Fibroblast of pulmonary artery (primary cell): ENCODE measurements at places on chromosomes 11 and 22.
A peak's percentile ranks its signal among the peaks of the same experiment; 100 is the strongest.

DNA sequence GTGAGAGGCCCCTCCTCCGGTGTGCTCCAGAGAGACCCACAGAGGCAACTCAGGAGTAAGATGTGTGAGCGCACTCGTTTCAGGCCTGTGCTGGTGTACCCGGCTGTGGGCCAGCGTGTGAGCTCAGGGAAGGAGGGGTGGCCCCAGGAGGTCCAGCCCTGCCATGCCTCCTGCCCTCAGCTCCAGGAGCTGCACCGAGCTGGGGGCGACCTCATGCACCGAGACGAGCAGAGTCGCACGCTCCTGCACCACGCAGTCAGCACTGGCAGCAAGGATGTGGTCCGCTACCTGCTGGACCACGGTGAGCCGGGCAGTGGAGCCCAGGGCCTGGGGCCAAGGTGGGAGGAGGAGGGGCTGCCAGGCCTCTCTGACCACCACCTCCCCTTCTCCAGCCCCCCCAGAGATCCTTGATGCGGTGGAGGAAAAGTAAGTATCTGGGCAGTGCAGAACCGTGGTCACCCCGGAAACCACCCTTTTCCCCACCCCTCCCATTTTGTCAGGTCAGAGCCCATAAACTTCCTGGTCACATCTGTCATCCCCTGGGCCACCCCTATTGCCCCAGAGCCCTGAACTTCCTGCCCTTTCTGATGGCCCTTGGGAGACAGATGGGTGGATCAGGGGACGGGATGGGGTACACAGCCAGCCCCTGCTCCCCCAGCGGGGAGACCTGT lies 2.5 kb upstream of the MDK start:
- DNase-seq: no peak

GRCh38 chr22:35517769-35518530 lies 22.7 kb upstream of the RASD2 start:
- no peak for DNase-seq

DNA sequence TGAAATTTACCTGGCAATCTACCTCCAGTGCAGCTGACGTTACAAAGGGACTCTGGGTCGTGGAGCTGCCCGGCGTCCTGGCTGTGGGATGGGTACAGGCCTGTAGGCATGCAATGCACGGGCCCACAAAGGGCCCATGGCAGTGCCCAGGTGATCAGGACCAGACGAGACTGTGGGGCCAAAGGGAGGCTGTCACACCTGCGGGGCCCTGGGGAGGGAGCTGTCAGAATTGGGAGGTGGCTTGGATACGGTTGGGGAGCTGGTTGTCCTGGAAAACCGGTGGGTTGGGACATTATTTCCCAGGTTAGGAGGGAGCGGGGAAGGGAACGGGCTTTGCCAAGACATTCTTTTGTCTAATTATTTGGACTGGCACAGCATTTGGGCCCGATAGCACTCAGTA lies 958.5 kb downstream of the BRD1 start:
- no peak for DNase-seq

- DNase-seq: no peak
Measured at GRCh38 chr11:47436726-47437125, 10.5 kb upstream of the PSMC3 start.

DNA sequence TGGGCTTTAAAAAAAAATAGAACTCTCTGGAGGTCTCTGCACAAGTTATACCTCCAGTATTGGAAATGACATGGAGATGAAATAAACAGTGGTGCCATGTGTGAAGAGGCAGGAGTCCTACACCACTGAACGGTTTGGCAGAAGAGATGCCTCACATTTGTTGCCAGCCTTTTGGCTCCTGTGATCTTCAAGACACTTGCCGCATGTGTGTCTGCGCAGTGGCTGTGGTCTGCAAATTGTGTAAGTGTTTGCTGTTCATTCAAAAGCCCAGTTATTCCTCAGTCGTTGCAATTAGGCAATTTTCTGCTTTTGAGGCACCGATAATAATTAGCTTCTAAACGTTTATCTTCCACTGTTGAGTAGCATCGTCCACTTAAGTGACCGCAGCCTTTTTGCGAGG lies 319.1 kb downstream of the BRD1 start:
- DNase-seq: no peak

DNA sequence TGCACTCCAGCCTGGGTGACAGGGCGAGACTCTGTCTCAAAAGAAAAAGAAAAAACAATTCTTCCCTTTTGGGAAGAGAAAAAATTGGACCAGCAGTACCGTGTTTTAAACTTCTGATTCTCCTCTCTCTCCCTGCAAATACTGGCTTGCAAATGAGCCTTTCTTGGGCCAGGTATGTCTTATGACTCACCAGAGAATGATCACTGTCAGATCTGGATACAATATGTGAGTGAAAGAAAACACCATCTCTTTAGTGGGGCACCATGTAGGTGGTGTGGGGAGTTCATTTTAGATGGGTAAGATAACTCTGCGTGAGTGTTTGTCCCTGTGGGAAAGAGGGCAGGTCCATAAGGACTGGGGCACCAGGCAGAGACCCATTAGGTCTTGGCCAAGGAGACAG lies 2.4 kb upstream of the SCGB2A2 start:
- no peak for DNase-seq

DNA sequence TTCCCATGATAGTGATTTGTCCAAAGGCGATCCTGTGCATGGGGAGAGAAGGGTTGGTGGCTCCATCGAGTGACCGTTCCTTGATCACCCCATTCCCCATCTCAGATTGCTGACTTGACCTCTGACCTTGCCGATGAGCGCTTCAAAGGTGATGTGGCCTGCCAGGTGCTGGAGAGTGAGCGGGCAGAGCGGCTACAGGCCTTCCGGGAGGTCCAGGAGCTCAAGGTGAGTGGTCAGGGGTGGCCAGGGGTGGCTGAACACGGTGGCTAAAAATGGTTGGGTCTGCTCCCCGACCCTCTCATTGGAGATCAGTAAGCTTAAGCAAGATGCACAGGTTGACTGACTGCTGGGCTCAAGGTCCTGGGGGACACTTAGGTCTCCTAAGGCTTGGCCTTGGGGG lies 148.7 kb downstream of the MYO18B start:
- no peak for DNase-seq

DNA sequence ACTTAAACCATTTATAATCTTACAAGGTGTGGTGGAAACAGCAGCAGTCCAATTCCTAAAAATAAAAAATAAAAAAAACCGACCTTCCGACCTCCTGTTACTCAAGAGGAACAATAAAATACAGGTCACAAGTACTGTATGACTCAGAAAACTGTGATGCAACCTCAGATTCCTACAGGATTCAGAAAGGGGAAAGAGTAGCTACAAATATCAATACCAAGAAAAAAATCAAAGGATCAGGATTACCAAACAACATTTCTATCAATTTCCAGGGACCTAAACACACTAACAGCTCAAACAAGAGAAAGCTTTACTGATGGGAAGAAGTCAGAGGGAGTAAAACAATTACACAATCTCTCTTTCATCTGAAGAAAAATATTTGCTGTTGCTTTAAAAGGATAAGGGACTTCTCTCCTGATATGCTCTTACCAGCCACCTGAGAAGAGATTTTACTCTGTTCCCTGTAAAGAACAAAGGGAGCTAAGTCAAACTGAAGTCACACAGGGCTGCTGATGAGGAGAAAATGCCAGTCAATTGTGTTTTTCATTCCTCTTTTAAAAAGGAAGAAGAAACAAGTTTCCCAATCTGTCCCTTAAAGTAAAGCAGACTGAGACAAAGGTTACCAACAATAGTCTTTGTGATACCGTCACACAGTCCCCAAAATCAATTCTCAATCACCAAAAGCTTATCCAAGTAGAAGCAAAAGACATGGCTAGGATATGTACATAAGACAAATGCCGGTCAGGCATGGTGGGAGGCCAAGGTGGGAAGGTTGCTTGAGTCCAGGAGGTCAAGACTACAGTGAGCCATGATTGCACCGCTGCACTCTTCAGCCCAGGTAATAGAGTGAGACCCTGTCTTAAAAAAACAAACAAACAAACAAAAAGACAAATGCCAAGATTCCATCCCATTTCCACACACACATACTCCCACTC lies 39.3 kb downstream of the AMBRA1 start:
- peak; percentile 86 for DNase-seq

DNA sequence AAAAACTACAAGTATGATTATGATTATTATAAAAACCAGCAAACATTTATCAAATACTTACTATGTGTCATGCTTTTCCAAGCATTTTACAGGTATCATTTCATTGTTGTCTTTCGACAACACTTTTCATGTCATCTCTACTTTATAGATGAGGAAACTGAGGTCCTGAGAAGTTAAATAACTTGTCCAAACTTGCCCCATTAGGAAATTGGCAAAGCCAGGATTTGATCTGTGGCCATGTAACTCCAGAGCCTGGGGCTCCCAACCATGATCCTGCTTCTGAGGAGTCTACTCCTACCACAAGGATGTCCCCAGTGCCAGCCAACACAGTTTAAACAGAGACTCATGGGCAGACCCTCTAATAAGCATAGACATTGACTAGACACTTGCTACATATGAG lies 15.2 kb downstream of the EHF start:
- DNase-seq: no peak
